Right lobe of liver (tissue), 6 donors: ENCODE measurements at places on chromosomes 6 and 20. TPM values are rescaled to one million over a fixed set of nuclear protein-coding genes. Genes with fewer than 3 reads are reported as not detected.

GRCh38 chr6:30743099-30744053, 889 bp upstream of the FLOT1 start:
- peak; percentile 44 for DNase-seq

DNA sequence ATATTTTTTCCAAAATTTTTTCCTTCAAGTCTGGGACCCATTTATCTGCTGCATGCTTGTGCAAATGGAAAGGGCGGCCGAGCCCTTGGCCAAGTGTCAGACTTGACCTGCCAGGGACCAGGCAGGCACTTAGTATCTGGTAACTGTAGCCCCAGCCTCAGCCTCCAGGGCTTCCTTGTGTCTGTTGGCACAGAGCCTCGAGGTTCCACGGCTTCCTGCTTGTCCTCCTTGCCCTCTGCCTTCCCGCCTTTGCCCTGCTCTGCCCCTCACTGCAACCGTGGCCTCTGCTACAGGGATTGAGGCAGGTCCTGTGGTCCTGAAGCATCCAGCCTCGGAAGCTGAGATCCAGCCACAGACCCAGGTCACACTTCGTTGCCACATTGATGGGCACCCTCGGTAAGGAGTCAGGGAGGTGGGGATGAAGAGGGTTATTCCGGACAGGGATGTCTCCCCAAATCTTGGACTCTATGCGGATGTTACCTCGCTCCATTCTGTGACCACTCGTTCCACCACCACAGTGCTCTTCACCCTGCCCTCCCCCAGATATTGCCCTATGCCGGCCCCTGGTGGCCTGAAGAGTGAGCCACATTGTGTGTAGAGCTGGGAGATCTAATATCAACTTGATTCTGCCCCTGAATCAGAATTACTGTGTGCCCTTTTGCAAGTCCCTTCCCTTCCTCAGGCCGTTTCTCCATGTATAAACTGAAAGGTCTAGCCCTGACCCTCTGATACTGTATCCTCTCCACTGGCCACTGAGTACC, 41.5 kb upstream of the SRF start:
- DNase-seq = no peak

DNA sequence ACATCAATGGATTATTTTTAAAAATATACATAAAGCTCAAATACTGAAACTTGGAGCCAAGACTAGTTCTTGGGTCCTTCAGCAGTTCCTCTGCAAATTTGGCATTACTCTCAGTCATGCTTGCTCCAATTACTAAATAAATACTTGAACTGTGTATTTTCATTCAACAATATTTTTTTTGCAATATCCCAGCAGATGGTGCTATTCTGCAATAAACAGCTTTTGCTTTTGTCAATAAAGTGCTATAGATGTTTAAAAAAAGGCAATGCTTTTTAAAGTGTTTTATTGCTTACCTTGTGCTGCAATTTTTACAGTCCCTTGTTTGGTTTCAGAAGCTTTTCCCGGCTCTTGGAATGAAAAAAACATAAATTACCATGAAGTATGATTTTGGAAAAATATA, 243.4 kb downstream of the TRDN start:
- no peak for DNase-seq

Gene ADGRB3
- 0.18 TPM for total RNA-seq

Gene EGFL8
- total RNA-seq = 3.3 TPM

Gene TMEM14A
- total RNA-seq = 39.6 TPM

Gene RIPPLY2
- total RNA-seq = not detected
